Kidney tubule cell (primary cell): ENCODE measurements at places on chromosomes 12 and 14.

DNA sequence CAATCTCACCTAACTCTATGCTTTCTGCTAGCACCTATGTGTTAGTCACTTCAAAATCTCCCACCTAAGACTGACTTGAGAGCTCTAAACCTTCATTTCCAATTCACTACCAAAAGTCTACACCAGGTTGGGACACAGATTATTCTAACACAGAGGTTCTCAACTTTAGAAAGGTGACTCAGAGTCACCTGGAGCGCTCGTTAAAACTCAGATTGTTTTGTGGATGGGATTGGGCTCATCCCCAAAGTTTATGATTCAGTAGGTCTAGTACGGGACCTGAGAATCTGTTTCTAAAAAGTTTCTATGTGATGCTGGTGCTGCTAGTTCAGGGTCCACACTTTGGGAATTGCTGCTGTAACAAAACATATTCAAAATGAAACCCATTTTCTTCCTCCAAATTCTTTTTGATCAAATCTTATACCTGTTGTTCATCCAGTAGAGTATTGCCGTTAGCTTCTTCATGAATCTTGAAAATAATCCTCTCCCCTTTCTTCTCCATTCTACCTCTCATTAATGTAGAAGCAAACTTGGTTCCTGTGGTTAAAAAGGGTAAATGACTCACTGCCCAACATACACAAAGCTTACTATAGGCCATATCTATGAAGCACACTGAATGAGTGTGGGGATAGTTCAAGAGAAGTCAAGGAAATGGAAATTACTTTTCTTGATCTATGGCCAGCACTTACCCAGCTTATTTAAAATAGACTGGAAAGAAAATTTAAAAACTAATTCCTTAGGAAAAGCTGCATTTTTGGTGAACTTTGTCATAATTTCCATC, 206.7 kb downstream of the KIF21A start:
- peak; percentile 22 for DNase-seq

GRCh38 chr12:65325183-65325582, 46.7 kb downstream of the MSRB3 start:
- DNase-seq, result no peak

- DNase-seq, result no peak
These were observed 92.7 kb upstream of the PLEKHA5 start for GRCh38 chr12:19036673-19037357.

DNA sequence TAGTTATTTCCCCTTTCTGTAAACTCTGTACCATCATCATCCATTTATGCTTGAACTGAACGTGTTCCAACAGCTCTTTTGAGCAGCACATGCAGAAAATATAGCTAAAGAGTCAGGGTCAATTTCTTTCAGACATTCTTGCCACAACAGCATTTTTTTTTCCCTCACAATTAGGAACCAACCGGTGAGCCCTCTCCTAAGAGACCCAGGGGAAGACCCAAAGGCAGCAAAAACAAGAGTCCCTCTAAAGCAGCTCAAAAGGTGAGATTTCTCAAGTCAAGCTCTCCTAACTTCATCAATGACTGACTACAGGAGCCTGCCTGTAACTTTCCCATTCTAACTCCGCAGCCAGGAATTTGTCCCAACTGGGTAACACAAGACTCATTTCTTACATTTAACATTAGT, 3.5 kb downstream of the HMGA2 start:
- DNase-seq, result peak; percentile 19

DNA sequence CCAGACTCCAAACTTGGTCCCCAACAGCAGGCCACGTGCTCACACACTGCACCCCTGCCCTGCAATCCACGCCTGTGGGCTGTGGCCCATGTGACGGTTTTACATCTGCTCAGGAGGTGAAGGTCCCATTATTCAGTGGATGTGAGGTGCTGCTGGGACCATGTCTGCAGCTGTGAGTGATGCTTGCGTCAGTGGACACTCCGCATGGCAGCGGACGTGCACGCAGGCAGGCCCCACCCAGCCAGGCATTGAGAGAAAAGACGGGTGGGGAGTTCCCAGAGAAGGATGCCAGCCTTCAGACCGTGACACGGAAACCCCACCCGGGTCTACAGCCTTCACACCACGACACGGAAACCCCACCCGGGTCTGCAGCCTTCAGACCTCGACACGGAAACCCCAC, 67.6 kb downstream of the NOC4L start:
- DNase-seq, result no peak

GRCh38 chr14:26128931-26129671, 468.7 kb downstream of the NOVA1 start:
- peak; percentile 7 for DNase-seq

- no peak for DNase-seq
These were observed 18.3 kb downstream of the NINJ2 start for GRCh38 chr12:644818-645552.

- DNase-seq, result no peak
These were observed 203.6 kb upstream of the SOX5 start for GRCh38 chr12:24153079-24153478.

- DNase-seq, result no peak
These were observed 51.2 kb downstream of the PITPNM2 start for GRCh38 chr12:123099560-123100192.

DNA sequence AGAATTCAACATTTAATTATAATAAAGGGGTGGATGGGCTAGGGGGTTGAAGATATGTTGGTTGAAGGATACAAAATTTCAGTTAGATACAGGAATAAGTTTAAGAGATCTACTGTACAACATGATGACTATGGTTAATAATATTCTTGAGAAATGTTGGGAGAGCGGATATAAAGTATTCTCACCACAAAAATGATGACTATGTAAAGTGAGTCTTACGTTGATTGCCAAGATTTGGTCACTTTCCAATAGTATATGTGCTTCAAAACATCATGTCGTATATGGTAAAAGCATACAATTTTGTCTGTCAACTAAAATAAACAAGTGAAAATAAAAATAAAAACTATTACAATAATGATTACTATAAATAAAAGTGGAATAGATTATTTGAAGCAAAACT, 802.0 kb downstream of the C12orf50 start:
- no peak for DNase-seq

DNA sequence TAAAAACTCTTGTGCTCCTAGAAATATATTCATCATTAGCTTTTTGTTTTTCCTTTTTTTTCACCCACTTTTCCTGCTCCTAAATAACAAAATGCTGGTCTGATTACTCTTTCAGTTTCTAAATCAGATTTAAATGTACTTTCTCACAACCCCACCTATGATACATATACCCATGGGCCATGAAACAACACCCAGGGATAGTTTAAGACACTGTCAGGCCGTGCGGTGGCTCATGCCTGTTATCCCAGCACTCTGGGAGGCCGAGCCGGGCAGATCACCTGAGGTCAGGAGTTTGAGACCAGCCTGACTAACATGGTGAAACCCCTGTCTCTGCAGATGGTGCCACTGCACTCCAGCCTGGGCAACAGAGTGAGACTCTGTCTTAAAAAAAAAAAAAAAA, 1.6 kb upstream of the NUMB start:
- peak; percentile 27 for DNase-seq

GRCh38 chr12:57299514-57300016, 48.6 kb upstream of the STAC3 start:
- no peak for DNase-seq

- peak; percentile 44 for DNase-seq
These were observed 164.3 kb downstream of the GRIP1 start for GRCh38 chr12:66514581-66514980.
